HL-60 (cell line): ENCODE measurements at places on chromosomes 12 and 14.
A peak's percentile ranks its signal among the peaks of the same experiment; 100 is the strongest.

DNA sequence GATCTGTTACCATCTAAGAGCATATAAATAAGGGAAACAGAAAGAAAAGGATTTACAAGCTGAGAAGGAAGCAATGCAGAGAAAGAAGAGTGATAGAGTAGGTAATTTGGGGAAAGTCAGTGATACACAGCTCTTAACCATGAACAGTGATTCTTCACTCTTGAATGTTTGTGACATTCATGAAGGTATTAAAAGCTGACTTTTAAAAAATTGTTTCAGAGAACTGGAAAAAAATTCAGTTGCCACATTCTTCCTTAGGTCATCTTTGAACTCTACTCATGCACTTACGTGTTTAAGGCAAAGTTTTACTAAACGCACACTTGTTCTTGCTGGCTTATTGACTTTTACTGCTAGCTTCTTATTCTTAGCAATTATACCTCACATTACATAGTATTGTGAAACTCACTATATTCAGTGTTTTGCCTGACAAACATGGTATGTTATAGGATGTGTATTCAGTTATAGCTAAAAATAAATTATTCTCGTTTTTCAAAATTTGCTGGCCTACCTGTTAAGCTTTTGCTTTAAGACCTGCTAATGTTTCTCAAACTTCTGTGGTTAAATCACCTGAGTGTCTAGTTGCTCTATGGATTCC is 10.9 kb downstream of the HIF1A start:
- no peak for DNase-seq

- DNase-seq = no peak
Observed at GRCh38 chr14:54538055-54538454, 28.3 kb downstream of the CGRRF1 start.

DNA sequence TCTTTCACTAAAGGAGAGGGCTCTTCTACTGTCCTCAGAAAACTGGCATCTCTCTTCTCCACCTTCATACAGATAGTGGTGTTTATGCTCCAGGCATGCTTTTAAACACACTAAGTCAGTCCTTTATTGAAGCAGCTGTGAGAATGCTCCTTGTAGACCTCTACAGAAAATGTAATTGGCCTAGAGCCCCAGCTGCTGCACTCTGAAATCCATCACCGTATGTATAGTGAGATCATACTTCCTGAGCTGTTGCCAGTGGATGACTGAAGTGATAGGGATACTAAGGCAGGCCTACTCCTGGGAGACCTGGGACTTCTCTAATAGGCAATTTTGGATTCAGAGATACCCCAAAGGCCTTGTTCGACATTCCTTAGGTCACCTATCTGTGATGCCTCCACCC is 535.4 kb downstream of the RPS29 start:
- DNase-seq = no peak

GRCh38 chr14:102554821-102555819 is 37.3 kb upstream of the RCOR1 start:
- DNase-seq = no peak

DNA sequence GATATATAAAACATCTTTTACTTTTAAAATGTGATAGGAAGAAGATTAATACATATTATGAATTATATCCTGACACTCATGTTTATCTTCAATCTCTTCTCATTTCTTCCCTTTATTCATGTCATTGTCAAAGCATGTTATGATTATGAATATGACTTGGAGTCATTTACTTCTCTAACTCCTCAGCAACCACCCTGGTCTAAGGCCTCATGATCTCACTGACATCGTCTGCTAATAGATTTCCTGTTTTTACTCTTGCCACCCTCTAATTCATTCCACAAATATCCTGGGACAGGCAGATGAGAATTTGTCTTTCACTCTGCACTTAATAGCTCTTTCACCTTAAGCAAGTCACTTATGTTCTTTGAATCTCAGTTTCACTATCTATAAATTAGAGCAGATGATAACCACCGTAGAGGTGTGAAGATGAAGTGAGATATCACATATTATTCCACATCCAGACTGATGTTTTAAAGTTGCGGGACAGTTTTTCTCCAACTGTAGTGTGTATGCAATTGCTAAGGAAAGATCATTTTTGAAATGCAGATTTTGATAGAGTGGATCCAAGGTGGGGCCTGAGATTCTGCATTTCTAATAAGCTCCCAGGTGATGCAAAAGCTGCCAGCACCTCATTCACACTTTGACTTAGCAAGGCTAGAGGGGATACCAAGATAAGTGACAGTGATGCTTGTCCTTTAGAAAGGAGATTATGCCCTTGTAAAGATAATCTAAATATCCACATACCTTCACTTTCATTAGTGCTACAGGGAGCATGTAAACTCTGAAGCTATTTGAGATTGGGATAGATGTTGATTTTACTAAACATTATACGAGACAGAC is 3.3 kb upstream of the IAPP start:
- DNase-seq = no peak

DNA sequence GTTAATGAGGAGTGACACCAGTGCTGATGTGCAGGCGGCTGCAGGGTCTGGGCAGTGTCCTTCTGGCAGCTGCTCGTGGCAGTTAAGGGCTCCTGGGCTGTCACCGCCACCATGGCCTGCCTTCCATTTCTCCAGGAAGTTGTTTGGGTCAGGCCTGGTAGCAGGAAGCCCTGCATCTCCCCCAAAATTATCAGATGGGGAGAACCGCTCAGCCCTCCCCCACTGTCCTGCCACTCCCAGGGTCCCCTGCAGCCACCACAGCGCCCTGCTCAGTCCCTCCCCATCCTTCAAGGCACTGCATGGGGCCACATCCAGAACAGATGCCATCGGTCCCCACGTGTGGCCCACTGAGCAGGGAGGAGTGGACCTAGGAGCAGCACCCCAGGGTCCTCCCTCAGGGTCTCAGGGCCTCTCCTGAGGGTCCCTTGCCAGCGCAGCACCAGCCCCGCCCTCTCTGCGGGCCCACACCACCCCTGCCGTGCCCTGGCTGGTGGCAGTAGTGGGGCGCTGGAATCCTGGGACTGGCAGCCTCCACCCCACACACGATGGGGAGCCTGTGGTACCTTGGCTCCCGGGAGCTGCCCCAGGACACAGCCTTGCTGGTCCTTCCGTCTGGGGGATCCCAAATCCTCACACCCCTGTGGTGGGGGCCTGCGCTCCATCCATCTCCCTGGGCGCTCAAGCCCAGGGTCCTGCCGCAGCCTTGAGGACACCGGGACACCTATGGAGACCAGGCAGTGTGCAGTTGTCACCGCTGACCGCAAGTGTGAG is 10.3 kb upstream of the AMN start:
- DNase-seq = no peak

- DNase-seq = no peak
Observed at GRCh38 chr14:40265096-40265495, 832.9 kb upstream of the FBXO33 start.

DNA sequence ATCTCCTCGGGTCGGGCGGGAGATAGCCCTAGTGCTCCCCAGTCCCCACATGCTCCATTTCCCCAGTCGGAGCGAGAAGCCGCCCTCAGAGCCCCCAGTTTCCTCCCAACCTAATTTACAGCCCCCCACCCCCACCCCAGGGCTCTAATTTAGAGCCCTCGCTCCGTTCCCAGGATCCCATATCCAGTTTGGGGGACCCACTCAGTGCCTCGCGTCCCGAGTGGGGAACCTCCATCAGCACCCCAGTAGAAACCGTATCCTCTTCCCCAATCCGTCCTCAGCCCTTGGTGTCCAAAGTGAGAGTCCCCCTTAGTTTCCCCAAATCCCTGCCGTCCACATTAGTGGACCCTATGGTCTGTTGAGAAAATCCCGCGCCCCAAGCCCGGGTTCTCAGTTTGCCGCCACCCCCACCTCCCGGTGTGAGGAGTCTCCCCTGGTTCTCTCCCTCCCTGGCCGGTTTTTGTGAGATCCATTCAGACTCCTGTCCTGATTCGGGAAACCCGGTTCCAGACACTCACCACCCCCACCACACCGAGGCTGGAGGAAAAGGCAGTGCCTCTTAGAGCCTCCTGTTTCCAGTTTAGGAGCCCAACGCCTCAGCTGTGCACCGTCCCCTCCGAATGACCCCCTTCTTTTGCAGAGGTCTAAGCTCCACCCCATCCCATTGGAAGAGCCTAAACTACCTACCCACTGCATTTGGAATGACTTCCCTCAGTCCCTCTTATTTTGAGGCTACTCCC is 809 bp upstream of the MSI1 start:
- DNase-seq = no peak

DNA sequence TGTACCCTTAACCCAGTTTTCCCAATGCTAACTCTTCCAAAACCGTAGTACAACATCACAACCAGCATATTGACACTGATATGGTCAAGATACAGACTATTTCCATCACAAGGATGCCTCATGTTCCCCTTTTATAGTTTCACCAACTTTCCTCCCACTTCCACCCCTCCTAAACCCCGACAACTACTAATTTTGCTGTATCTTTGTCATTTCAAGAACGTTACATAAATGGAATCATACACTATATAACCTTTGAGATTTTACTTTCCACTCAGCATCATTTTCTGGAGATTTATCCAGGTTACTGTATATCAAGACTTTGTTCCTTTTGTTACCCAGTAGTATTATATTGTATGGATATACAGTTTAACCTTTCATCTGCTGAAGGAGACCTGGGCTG is 88.9 kb downstream of the MED13L start:
- no peak for DNase-seq

DNA sequence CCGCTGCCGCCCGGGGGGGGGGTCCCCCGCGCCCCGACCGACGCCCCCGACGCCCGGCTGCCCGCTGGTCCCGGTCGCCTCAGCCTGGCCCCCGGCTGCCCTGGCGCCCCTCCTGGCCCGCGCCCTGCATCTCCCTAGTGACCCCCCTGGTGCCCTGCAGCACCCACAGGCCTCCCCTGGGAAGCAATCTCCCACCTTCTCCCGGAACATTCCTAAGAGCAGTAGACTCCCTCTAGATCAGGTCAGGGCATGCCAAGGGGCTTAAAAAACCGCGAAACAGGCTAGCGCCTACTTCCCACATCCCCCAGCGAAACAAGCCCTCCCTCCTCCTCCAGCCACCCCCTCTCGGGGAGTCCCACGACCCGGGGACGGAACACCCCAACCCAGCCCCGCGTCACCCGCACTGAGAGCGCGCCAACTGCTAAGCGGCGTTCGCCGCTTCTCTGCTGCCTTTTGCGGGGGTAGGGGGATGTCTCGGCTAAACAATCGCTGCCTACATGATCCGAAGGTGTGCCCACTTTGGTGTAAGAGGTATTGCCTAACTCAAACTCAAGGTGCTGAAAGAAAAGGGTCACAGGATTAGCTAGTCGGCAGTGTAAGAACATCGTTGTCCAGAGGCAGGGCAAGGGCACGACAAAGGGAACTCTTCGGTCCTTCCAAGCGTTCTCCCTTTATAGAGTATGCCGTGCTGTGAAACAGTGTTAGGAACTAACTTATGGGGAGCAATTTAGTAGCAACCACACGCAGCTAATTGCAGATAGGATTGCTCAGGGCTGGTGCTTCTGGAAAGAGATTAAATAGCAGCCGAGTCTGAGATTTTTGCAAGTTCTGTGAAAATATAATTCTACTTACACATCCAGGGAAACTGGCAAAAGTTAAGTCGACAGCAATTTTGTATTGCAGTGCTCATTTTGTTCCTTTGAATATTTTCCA is 619 bp upstream of the NTN4 start:
- no peak for DNase-seq

DNA sequence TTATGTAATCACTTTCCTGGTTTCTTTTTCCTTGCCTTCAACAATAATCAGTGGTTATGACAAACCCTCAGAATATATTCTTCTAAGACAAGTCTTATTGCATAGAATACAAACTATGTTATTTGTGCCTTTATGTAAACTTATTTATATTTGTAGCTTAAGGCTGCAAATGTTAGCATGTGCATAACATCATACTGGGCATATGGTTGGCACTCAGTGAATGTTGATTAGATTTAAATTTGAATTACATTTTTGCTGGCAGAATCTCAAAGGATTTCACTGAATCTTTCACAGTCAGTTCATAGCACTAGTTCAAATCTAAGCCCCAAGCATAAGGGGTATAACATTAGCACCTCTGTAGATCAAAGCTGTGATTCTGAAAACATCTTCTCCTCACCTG is 113.2 kb upstream of the AEBP2 start:
- DNase-seq = no peak

- DNase-seq = no peak
Observed at GRCh38 chr14:54166049-54166950, 209.7 kb upstream of the BMP4 start.

DNA sequence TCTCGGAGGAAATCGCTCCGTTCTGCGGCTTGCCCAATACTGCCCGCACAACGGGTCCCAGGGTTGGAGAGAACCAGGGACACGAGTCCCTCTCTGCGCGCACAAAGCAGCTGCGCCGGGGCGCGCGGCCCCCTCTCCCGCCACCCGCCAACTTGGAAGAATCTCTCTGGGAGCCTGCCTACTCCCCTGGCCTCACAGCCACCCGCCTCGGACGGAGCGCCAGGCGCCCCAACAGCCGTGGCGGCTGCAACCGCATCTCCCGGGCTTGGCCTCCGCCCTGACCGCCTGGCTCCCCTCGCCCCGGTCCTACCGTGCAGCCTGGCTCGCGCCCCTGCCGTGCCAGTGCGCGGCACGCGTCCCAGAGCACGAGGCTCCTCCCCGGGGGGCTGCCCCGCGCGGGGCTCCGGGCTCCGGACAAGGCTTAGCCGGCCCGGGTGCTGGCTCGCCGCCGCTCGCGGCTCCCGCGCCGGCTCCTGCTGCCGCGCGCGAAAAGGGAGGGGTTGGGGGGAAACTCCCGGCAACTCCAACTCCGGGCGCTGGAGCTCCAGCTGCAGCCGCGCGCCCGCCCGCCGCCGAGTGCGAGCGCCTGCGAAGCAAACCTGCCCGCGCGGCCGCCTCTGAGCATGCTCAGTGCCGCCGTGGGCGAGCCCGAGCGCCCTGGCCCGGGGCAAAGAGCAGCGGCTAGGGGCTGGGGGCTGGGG is at the start of gene STXBP6:
STXBP6 (minus strand) TSS at position 580 of the 701 bp plus-strand sequence. CDS start 75,329 bp downstream, outside the sequence.
- DNase-seq = peak; percentile 12

DNA sequence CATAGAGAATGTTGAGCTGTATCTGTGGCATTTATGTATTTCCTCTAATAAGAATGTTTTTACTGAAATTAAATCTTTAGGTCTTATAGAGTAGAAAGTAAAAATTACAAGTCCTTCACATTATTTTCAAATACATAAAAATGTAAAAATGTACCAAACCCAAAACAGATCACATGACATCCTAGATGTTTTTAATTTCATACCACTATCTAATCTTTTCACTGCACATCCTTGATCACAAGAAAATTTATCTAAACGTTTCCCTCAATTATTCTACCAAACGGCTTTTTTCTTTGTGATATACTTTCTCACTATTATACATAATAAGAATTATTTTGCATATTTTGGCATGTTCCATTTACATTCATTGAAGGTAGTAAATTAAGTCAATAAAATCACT is 18.3 kb downstream of the SGPP1 start:
- no peak for DNase-seq
